ENCODE measurements at places on chromosomes 4 and X. TPM values are rescaled to one million over a fixed set of nuclear protein-coding genes. Genes with fewer than 3 reads are reported as not detected.

GRCh38 chr4:145494666-145495270 is 13.1 kb downstream of the SMAD1 start:
- DNase-seq: no peak

DNA sequence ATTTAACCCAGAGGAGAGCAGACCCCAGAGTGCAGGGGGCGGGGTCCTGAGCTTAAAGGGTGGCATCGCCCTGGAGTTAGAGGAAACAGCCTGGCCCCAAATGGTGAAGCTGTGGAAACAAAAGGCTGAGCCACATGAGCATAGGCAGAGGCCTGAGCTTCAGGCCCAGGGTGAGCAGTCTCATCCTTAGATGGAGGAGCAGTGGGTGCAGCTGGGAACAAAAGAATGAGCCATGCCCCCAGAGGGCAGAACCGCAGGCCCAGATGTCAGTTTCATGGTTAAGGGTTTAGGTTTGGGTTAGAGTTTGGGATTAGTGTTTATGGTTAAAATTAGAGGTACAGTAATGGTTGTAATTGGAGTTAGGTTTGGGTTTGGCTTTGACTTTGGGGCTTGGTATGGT is 44.4 kb upstream of the IL9R start:
- no peak for DNase-seq

CDKL2 gene
- total RNA-seq: 1.1 TPM

ARHGEF38 gene
- 1.3 TPM for total RNA-seq

Measured in tongue (tissue), 3 donors.